Fibroblast of lung (primary cell): ENCODE measurements at places on chromosomes 11 and 22. TPM values are rescaled to one million over a fixed set of nuclear protein-coding genes. Genes with fewer than 3 reads are reported as not detected.

TPBGL gene
- total RNA-seq = under 0.01 TPM in 1 of 2 replicates, not detected in the other

SLC22A9 gene
- total RNA-seq = not detected in 2 replicates

SNX15 gene
- total RNA-seq = 11.3 and 14.4 TPM in 2 replicates

TRIM51 gene
- not detected in 2 replicates for total RNA-seq

NLRP6 gene
- total RNA-seq = not detected in 2 replicates

WNT11 gene
- 0.33 and 0.51 TPM in 2 replicates for total RNA-seq

SLCO2B1 gene
- under 0.01 TPM in 1 of 2 replicates, not detected in the other for total RNA-seq
